Hematopoietic multipotent progenitor cell treated with erythropoietin and hydrocortisone succinate and interleukin-3 and kit ligand, for 15 days (in vitro differentiated cells): ENCODE measurements at places on chromosomes 1 and 21.
A peak's percentile ranks its signal among the peaks of the same experiment; 100 is the strongest.

DNA sequence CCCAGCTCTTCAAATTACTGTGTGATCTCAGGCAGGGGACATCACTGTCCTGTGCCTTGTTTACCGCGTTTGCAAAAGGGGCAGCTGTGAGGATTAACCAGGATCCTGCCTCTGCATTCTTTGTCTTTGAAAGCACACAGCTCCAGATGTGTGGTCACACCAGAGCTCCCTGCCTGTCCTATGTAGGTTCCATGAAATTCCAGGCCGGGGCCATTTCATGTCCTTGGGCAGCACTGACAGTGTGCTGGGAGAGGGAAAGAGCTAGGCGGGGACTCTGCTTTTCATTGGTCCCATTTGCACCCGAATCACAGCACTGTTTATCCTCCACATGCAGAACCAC, 42.2 kb upstream of the SELENON start:
- no peak for DNase-seq

- DNase-seq, result no peak
Observed at GRCh38 chr1:8016895-8017241, 9.2 kb downstream of the ERRFI1 start.

DNA sequence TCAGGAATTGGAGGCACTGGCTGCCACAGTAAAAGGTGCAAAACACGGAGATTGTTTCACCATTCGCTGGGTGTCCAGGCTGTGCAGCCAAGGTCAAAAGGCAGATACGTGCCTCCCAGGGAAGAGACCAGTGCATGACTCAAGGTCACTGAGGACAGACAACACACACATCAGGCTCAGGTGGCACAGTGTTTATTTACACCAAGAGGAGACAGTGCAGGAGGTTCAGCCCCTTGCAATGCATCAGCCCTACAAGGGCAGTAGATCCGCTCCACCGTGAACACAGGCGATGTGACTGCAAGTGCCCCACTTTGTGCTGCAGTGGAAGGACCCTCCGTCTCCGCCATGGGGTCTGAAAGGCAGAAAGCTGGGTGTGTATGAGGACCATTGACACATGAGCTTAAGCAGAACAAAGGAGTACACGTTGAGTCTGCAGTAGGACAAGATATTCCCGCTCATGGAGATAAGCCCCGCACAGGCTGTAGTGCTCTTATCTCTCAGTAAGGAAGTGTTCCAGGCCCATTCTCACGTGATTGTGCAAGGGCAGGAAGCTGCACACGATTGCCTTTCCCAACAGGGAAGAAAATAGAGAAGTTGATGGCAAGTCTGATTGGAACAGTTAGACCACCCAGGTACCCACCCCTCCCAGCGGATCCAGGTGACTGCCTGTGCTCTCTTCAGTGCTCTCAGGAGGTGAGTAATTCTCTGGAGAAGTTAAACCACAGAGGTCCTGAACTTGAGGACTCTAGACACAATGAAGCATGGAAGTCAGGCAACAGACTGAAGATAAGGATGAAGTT, 37.5 kb upstream of the QSOX1 start:
- no peak for DNase-seq

GRCh38 chr1:77288275-77288674, 6.5 kb downstream of the AK5 start:
- no peak for DNase-seq

DNA sequence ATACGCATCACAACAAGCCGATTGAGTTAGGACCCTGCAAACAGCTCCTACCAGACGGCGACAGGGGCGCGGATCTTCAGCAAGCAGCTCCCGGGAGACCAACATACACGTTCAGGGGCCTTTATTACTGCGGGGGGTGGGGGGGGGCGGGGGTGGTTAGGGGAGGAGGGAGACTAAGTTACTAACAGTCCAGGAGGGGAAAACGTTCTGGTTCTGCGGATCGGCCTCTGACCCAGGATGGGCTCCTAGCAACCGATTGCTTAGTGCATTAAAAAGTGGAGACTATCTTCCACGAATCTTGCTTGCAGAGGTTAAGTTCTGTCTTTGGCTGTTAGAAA, 162.0 kb downstream of the RUNX1 start:
- DNase-seq, result no peak

DNA sequence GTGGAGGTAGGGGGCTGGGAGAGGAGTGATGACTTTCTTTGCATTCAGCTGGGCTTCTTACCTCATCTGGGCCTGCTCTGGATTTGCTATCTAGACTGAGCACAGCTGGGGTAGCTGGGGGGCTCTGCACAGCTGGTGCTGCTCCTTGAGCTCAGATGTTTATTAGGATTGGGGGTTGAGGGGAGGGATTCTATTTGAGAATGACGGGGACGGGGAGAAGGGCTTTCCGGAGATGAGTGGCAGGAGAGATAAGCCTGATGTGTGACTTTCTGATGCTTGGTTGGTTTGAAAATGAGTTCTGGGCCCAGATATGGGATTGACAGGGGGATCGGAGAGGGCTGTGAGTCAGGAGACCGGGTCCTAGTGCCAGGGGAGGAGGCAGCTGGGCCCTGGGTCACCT, 146.1 kb upstream of the CSF3R start:
- no peak for DNase-seq

DNA sequence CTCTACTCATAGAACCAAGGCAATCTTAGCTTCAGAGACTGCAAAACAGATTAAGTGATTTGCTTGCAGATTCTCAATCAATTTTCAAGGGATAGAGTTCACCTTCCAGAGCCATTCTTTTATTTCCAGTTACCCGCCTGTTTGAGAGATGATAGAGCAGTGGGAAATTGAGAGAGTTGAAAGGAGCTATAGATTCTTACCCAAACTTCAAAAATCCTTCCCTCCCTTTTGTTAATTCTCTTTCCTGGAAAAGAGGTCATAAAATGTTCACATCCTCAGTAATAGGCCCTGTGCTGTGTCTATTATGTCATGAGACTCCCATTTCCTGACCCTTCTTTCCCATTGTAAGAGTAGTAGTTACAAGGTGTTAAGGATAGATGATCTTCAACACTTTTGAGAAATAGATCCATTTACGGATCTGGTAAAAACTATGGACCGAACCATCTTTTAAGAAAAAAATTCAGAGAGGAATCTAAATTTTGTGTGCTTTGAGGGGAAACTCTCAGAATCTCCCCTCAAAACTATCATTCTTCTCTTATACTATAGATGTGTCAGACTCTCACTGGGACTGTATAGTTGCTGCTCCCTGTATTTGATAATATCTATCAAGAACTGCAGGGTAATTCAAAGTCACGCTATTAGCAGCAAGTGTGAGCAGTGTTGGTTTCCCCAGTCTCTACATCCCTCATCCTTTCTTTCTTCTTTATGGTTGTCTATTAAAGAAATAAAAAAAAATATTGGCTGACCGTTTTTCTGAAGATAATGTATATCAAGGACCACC, 8.0 kb downstream of the RGS4 start:
- DNase-seq, result no peak

GRCh38 chr21:37204580-37204979, 62.6 kb downstream of the VPS26C start:
- DNase-seq, result no peak

DNA sequence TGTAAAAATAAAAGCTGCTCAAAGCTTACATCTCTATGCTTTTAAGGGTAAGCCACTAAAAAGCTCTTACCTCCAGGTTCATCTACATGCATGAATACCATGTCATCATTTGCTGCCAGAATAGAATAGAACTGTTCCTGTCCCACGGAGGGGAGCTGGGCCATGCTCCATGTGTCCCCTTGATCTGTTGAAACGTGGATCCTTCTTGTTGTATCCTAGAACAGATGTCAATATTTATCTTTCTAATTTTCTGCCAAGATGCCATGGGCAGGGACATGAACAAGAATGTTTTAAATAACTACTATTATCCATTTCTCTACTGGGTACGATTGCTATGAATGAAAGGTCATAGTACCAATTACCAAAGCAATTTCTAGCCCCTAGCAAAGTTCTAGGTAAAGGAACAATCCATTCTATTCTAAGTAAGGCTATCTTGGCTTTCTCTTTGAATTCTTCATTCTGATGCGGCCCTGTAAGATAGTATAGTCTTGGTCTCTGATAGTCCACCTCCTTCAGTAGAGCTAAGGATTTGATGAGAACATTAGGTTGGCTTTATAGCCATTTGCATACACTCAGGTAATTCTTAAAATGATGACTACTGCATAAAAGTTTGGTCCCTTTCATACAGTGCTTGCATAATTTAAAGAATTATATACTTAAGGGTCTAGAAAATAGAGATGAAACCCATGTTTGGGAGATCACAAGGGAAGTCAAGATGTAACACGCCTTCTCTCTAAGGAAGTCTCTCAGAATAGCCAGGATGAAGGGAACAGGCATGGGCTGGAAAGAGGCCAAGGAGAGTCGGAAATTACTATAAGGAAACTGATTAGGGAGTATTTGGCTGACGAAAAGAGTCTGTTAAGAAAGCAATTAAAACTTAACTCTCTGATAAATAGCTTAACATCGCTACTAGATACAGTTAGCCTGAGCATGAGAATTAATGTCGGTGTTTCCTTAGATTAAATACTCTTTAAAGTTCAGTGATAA, 35.4 kb upstream of the MYBPHL start:
- no peak for DNase-seq

- no peak for DNase-seq
Observed at GRCh38 chr1:23196627-23197328, 20.5 kb downstream of the HTR1D start.

DNA sequence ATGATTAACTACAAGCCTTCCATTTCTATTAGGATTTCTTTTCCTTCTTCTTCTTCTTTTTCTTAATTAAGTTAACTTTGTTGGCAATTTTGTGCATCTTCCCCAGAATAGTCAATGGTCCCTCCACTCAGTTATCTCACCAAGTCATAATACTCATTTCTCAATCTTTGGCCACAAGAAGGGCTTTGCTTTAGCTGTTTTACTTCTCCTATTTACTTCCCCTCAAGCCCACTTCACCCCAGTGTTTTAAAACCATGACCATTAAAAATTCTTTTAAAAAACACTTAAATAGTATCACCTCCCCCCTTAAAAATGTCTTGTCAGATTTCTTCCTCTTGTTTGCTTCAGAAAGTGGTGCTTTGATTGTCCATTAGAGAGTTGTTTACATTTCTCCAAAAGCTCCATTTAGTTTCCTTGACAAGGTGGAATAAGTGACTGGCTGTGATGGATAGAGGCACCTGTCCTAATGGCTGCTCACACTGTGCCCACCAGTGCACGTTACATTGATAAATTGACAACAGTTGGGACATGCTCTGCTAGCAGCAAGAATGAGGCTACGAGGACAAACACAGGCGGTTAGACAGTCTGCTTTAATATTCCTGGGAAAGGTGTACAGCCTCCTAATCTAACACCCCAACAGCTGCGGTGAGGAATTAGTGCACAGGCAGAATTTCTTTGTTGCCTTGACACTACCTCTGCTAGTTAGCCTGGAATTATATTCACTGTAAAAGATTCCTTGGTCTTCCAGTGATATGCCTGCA, 354.7 kb downstream of the LMO4 start:
- DNase-seq, result no peak

GRCh38 chr21:37509802-37510393, 143.3 kb downstream of the DYRK1A start:
- DNase-seq, result peak; percentile 12

- no peak for DNase-seq
Observed at GRCh38 chr1:64121766-64122385, 81.5 kb upstream of the UBE2U start.

DNA sequence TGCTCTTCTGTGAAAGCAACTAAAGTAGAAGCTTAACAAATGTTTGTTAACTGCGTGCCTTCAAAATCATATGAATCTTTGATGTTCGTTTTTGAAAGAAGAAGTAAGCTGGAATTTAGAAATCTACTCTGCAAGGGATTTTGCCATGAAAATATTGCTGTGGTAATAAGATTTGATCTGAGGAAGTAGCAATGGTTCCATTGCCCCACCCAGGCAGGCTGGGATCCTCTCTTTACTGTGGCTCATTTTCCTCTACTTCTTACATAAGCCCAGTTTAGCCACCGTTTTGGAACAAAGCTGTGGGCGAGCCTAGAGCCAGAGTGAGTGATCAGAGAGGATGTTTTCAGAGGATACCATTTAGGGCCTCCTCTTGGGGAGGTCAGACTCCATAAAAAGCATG, 20.3 kb upstream of the PTGFRN start:
- no peak for DNase-seq

DNA sequence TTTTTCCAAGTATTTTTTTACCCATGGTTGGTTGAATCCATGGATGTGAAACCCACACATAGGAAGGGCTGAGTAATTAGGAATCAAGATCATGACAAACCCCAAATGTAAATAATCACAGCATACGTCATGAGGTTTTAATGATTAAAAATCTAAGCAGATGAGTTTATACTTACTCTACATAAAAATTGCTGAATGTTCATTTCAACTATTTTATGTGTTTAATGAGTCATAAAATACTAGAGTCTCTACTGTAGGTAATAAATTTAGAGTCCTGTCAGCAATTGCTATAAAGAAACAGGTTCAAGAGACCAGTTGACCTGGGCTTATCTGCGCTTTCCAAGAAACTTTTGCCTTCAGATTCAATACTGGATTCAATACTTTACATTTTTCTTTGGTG, 18.2 kb downstream of the CTH start:
- DNase-seq, result no peak

GRCh38 chr1:52345252-52345651, 20.8 kb downstream of the CC2D1B start:
- no peak for DNase-seq

- DNase-seq, result no peak
Observed at GRCh38 chr1:111062081-111062480, 77.8 kb downstream of the DRAM2 start.

GRCh38 chr1:116891396-116892079, 18.2 kb upstream of the PTGFRN start:
- no peak for DNase-seq

GRCh38 chr21:39332175-39332574, 16.7 kb downstream of the HMGN1 start:
- DNase-seq, result no peak

DNA sequence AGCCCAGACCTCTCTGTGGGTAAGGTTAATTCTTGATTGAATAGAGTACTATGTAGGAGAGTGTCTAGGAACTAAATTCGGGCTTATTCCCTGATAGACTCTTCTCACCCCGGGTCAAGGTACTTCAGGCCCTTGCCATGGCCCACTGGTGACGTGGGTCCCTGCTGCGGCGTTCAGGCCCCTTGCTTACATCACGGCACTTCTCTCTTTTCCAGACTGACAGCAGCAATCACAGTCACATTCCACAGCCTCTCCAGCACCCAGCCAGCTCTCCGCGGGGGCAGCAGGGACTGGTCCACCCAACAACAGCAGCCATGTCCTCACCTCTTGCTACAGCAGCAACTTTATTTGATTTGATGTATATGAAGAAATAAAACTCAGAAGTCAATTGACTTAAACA, 401.2 kb upstream of the VAMP3 start:
- no peak for DNase-seq

GRCh38 chr1:189212606-189213005, 1265.1 kb downstream of the BRINP3 start:
- DNase-seq, result no peak

- no peak for DNase-seq
Observed at GRCh38 chr1:215043401-215043800, 39.1 kb upstream of the KCNK2 start.

DNA sequence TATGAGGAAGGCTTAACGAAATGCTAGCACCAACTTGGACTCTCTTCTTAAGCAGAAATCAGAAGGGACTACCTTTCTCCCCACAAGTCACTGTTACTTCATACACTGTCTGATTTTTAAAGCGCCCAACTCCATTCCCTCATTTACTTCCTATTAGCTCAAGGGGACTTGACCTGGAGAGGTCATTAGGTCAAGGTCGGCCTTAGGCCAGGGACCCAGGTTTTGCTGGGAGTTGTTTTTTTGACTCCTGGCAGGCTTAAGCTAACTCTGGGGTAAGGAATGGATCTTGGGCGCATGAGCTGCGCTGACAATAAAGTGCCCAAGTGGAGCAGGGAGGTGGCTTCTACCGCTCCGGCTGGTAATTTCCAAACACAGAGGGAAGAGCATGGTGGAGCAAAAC, 16.8 kb downstream of the ADAR start:
- DNase-seq, result no peak
